CMK (cell line): ENCODE measurements at places on chromosomes 3 and 15.

DNA sequence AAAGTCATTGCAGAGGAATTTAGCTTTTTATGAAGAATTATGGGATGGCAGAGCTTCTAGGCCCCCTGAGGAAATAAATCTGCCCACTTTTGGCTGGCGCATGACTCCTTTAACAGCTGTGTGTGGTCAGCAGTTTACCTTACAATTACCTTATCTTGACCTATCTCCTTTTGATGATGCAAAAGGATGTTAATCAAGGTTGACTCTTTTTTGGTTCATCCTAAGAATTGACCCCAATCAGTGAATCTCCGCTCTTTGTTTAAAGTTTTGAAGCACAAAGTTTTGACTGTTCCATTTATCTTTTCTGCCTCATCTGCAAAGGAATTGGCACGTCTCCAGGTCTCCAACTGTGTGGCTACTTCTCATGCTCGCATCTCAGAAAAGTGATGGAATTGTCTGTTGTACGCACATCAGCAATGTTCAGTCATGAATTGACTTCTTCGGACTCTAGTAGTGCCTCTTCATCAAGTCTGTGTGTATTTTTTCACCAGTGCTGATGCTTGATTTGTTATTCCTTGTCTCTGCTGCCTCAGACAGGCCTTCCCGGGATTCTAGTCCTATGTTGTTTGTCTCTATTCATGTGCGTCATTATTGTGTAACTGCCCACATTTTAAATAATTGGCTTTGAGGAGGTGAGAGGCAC, 196.2 kb upstream of the CFAP20DC start:
- DNase-seq, result no peak

DNA sequence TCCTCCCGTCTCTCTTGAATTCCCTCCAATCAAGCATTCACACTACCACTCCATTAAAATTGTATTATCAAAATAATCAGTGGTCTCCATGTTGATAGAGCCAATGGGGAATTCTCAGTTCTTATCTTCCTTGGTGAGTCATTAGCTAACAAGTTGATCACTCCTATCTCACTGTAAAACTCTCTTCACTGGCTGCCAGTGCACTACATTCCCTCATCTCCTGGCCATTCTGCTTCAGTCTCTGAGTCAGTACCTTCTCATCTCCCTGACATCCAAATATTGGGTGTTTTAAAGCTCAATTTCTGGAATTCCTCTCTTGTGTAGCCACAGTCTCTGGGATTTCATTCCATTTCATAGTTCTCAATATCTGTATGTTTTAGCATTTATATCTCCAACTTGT, 175.2 kb downstream of the ALDH1A2 start:
- DNase-seq, result no peak

DNA sequence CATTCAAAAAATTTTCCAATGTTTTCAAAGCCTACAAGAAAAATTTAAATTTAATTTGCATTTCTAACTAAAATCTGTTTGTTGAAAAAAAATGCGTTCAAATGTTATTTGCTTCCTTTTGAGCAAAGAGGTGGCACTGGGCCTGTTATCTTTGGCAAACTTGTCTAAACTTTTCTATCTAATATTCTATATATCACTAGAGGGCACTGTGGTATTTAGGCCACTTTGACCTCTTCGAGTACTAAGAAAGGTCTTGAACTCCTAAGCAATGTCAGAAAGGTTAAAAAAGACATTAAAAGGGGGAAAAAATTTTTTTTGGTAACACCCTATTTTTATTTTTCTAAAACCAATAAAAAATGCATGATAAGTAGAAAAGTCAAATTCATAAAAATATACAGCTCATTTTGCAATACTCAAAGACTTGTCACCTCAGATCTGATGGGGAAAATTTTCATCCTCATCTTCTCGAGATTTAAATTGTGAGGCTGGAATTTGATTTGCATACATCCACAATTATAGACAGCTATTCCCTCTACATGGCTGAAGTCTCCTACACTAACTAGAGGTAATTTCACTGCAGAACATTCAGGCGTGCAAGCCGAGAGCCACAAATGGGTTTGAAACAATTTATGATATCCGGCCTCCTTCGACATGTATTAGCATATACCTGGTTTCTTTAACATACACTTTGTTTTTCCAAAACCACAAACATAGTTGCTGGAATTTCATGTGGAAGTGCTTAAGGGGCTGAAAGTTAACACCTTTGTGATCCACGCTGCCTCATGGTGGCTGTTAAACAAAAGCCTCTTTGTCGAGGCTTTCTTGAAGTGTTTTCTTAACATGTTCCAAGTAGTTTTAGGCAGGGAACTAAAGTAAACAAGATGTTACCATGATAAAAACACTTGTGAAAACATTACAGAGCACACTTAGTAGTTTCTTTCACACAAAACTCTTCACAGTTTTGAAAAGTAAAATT, 576.4 kb downstream of the FOXP1 start:
- DNase-seq, result peak; percentile 3

- no peak for DNase-seq
Measured at GRCh38 chr3:150306083-150306482, 102.0 kb upstream of the TSC22D2 start.
